ENCODE measurements at places on chromosomes 2 and 18.
A peak's percentile ranks its signal among the peaks of the same experiment; 100 is the strongest.

DNA sequence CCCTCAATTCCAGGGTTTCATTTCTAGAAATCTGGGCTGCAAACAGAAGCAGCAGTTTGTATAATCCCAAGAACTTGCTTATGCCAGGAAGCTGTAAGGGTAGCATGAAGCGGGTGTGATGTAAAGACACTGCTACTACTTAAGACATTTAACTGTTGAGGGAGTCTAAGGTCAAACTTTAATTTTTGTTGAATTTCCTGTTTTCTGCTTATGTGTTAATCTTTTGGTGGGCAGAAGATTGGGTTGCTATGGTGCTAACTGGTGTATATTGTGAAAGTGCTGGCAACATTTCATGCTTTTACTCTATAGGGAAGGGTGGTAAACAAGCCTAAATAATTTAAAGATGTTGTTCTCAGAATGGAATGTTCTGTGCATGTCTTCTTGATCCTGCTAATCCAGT, 2.7 kb downstream of the NCOA1 start:
- no peak for DNase-seq

DNA sequence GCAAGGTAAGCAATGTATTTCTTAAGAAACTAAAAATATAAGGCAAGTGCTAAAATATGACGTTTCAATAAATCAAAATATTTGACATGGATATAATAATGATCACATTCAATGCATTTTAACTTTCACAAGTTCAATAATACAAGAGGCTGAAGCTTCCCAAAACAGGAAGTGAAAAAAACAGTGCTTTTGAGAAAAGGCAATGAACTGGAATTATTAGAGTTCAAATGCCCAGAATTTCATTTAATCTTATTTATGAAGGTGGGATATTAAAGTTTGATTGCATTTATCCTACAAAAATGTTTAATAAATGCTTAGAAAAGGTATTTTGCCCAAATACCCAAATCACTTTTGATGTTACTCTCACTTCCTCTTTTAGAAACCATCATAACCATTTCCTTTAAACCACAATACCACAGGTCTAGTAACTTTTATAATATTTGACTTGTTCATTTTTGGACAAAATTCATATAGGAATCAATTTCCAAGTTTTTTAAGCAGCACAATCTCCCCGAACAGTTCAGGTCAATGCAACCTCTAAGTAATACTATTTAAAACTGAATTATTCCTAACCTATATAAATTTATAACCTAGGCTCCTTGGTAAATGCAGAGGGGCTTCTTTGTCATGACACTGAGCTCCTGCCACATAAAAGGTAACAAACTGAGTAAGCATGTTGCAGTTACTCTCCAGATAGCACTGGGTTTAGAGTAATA, 2.1 kb downstream of the NCKAP1 start:
- no peak for DNase-seq

GRCh38 chr18:78713069-78713468, 266.5 kb upstream of the SALL3 start:
- DNase-seq: no peak

DNA sequence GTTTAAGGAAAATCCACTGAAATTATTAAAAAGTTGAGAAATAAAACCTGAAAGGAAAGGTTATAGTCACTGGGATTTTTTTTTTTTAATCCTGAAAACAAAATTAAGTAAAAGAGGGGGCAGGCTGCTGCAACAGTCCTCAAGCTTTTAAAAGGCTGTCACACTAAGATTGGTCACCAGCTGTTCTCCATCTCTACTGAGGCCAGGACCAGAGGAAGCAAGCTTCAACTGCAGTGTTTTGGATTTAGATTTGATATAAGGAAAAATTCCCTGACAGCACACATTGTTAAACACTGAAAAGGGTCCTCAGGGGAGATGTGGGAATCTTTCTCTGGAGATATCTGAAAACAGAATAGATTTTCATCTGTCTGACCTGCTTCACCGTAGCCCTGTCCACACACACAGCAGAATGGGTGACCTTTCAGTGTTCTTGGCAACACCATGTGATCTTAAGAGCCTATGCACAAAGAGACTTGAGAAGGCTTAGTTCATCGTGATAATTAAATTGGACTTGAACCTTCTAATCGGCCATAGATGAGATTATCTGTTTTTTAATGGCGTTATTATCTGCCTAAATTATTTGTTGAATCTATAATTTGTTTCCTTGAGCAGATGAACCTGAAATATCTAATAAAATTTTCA, 132.0 kb upstream of the BOD1L2 start:
- no peak for DNase-seq

- DNase-seq: no peak
Observed at GRCh38 chr2:58950795-58951462, 709.8 kb upstream of the FANCL start.

GRCh38 chr18:69916412-69916811, 31.3 kb downstream of the CD226 start:
- DNase-seq: no peak

GRCh38 chr18:23356915-23357601, 96.0 kb upstream of the RIOK3 start:
- DNase-seq: no peak

- no peak for DNase-seq
Observed at GRCh38 chr2:221554769-221555493, 17.2 kb downstream of the EPHA4 start.

- DNase-seq: peak; percentile 15
Observed at GRCh38 chr2:23658466-23658942, 268.4 kb downstream of the ATAD2B start.

DNA sequence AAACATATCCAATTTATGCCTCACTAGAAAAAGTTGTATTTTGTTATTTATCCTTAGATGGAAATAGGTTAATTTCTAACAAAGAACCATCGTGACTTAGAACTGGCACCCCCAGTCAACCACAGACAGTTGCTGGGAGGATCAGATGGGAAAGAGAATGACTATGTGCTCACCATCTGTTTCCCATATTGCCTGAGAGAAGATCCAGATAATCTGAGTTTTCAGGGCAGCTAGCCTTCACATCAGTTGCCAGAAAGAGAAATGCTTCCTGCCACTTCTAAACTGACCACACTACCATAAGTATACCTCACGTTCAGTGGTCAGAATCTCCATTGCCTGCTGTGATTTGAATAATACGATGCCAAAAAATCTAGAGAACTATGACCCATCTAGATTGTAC, 28.4 kb upstream of the NEB start:
- no peak for DNase-seq

DNA sequence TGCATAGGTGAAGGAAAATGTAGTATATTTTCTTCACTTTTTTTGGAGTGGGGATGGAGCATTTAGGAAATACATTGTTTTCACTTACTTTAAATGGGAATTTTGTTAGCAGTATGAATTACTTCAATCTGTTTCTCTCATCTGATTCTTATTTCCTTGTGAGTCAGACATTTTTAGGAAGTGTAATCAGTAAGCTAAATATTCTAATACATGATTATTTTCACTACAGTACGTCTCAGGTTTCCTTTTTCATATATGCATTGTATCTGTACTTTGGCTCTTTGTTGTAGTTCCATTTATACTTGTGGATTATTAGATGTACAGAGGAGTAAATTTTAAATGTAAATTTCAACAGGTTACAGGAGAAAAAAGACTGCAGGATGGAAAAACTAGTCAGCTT, 27.9 kb downstream of the GPD2 start:
- no peak for DNase-seq

- no peak for DNase-seq
Observed at GRCh38 chr2:187547353-187547979, 6.8 kb downstream of the TFPI start.

DNA sequence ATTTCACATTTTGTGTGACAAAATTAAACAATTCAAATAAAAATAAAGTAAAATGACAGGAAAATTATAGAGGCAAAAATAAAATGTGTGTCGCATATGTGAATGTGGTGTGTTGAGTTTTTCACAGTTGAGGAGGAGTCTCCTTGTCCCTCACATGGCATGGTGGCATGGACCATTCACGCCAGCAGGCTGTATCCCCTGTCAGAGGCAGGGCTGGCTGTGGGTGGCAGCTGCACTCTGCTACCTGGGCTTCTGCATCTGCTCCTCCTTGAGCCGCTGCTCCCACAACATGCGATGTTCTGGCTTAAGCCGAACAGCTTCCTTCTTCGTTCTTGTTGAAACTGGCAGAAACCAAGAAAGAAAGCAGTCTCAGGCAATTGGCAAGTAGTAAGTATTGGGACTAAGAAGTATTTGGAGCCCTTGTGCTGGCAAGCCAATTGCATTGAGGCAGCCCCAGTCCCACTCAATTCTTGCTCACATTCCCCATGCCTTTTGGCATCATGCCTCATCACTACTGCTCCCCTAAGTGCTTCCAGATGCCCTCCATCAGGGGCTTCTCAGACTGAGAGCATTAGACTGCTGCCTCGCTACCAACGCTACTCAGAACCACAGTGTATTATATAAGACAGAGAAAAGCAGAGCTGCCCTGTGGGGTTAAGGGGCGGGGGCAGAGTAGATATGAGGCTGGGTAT, 177.9 kb upstream of the NABP1 start:
- DNase-seq: no peak

- no peak for DNase-seq
Observed at GRCh38 chr2:224405841-224406370, 4.0 kb upstream of the FAM124B start.

DNA sequence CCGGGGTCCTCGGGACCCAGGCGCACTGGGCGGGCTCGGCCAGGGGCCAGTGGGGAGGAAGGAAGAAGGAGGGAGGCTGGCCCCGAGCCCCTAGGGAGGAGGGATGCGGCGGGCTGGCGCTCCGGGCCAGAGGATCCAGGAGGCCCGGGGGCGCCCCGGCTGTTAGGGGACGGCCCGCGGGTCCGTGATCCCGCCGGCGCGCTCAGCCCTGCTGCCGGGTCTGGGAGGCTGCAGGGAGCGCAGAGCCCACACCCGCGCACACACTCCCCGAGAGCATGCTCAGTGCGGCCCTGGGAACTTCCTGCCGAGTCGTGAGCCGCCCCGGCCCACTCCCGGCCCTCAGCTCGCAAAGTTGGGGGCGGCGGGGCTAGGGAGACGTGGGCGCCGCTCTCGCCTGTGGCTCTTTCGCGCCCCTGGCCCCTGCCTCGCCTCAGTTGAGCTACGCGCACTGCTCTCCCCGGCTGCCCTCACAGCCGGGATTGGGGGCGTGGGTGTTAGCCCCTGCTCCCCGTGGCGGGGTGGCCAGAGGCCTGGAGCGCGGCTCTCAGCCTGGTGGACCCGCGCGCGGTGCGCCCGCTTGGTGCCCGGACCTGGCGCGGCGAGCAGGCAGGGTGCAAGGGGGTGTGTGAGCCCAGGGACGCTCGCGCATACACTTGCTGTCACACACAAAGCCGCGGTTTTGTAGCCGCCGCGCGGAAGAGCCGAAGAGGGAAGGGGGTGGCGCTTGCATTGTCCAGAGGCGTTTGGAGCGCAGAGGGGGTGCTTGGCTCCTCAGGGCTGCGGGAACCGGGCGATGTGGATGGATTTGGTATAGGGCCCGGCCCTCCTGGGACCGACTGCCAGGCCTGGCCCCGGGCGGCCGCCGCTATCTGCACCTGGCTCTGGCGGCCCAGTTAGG, 132.9 kb upstream of the MGAT5 start:
- DNase-seq: peak; percentile 54

GRCh38 chr2:152730591-152731333, 12.3 kb downstream of the ARL6IP6 start:
- DNase-seq: no peak

- DNase-seq: no peak
Observed at GRCh38 chr2:26615336-26615859, 25.8 kb downstream of the CIB4 start.

GRCh38 chr18:59177485-59177884, 37.8 kb downstream of the SEC11C start:
- no peak for DNase-seq

DNA sequence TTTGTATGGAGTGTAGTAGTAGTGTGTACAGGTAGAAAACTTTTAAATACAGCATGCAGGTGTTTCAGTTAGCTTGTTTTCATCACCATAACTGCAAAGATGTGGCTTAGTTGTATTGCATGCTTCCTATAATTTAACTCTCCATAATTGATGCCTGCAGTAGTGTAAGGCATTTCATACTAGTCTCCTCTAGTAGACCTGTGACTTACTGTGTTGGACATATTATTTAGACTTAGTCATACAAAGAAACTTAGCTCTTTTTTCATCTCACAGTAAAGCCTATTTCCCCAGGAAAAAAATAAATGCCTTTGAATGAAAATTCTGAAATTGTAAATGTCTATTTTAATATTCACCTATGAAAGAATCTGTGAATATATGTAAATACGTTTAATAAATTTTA, 52.8 kb upstream of the TWSG1 start:
- no peak for DNase-seq

DNA sequence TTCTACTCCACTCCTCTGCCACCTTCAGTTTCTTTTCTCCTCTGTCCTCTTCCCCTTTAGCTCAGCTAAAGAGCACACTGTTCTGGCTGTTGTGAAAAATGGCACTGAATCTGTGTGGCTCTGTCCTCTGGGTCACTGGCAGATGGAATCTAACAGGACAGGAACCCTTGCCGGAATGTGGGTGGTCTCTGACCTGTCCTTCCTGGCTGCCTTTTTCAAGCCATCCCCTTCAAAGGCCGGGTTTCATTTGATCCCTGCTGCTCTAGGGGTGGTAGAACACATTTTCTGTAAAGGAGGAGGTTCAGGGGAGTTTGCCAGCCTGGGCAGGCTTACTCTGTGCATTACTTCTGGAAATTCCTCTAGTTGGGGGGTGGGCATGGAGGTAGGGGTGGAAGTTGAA, 29.9 kb downstream of the MTCL1 start:
- DNase-seq: no peak

- DNase-seq: no peak
Observed at GRCh38 chr2:234245945-234246344, 195.4 kb downstream of the SPP2 start.

GRCh38 chr2:238631491-238632180, 204.9 kb downstream of the ASB1 start:
- no peak for DNase-seq

DNA sequence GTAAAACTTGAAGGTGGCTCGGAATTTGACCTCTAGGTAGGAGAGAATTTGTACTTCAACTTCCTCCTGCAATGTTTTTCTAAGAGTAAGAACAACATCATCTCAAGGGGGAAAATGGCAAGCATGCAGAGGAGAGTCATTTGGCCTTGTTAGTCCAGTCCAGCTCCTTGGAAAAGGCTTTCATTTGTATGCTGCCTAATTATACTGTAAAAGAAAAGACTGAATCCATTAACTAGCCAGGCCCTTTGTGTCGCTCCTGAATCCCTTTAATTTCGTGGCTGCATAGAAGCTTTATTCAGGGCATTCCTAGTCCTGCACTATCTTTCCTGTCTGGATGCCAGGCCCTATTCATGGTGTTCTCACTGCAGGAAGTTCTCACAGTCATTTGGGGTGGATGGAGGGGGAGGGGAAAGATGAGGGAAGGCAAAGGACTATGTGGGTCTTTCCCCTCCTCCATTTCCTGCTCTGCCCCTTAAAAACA, 36.0 kb downstream of the PHLPP1 start:
- DNase-seq: no peak

- no peak for DNase-seq
Observed at GRCh38 chr2:127324635-127325034, 30.7 kb upstream of the ERCC3 start.

GRCh38 chr2:73043929-73044832, 27.3 kb downstream of the SFXN5 start:
- no peak for DNase-seq

DNA sequence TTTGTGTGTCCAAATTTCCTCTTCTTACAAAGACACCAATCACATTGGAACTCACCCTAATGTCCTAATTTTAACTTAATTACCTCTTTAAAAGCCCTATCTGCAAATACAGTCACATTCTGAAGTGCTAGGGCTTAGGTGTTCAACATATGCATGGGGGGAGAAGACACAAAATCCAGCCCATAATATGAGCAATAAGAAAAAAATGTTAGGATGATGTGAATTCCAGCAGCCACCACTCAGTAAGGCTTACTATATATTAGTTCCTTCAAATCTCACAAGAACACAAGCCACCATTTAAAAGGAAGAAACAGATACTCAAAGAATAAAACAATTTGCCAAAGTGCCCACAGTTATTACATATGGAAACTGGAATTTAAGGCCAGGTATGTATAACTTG, 285.7 kb downstream of the EPHA4 start:
- DNase-seq: no peak

Measured in stimulated activated CD8-positive, alpha-beta memory T cell treated with anti-CD3 and anti-CD28 coated beads, Interleukin-4, amount 100 ng/mL, for 24 hours (primary cell).